Posterior cingulate gyrus (tissue), 11 donors: ENCODE measurements at places on chromosomes 5 and 9.

GRCh38 chr5:141743866-141744272, 61.8 kb upstream of the ARAP3 start:
- no peak for DNase-seq

- DNase-seq: no peak
Measured at GRCh38 chr9:121143771-121144170, 57.9 kb downstream of the RAB14 start.

DNA sequence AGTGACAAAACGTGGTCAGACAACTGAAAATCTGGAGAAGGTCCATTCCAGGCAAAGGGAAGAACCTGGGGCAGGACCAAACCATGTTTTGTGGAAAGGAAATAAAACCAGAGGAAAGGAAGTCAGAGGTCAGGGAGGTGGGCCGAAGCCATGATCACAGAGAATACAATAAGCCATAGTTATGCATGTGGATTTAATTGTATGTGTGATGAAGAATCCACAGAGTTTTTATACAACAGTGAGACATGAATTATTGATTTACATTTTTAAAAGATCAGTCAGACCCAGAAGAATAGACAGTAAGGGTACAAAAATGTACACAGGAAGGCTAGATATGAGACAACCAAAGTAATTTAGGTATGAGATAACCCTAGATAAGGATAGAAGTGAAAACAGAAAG, 20.8 kb downstream of the TTC33 start:
- DNase-seq: no peak

- no peak for DNase-seq
Measured at GRCh38 chr5:133292300-133292699, 240.5 kb downstream of the HSPA4 start.

DNA sequence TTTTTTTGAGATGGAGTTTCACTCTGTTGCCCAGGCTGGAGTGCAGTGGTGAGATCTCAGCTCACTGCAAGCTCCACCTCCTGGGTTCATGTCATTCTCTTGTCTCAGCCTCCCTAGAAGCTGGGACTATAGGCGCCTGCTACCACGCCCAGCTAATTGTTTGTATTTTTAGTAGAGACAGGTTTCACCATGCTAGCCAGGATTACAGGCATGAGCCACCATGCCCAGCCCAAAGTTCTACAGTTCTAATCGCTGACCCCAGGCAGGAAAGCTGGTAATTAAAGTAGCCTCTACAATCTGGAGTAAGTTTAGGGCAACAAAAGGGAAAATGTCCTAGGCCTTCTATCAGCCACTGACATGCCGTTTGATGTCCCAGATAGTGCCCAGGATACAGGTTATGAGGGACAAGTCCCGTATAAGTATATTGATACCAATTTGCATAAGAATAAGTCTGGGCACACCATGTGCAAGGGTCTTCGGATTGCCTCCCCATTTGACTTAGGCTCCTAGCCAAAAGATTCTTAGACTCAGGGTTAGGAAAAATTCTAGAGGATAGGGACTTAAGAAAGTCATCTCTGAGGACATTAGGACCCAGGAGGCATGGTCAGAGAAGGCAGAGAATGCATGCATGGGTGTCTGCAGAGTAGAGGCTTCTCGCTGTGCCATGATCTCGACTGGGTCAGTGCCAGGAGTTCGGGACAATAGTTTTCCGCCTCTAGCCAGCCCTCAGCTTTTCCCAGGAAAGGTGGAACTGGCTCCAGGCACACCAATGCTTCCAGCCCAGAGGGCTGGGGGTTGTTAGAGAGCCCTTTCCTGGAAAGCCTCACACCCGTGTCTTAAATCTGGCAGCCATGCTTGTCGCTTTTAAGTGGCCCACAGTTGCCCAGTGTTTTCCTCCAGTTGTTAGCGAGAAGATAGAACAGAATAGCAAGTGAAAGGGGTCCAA, 1111.1 kb downstream of the TAF11L14 start:
- no peak for DNase-seq

GRCh38 chr5:54440456-54440893, 15.0 kb upstream of the HSPB3 start:
- DNase-seq: no peak

- DNase-seq: peak; percentile 93
Measured at GRCh38 chr9:72280913-72281500, 84.0 kb downstream of the ZFAND5 start.

DNA sequence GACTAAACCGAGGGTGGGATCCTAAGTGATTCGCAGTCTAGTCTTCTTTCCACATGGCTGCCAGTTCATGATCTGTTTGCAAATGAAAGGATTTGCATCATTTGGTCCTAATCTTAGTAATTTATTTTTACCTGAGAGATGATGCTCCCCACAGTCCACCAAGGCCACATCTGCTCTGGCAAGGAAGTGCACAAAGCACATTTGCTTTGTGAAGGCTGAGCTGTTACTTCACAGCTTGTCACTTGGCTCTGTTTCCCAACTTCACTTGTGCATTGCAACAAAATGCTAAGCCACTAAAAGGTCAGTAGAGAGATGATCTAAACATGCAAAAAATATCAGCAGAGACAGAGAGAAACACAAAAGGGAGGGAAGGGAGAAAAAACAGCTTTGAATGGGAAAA, 128.5 kb upstream of the VLDLR start:
- DNase-seq: no peak

DNA sequence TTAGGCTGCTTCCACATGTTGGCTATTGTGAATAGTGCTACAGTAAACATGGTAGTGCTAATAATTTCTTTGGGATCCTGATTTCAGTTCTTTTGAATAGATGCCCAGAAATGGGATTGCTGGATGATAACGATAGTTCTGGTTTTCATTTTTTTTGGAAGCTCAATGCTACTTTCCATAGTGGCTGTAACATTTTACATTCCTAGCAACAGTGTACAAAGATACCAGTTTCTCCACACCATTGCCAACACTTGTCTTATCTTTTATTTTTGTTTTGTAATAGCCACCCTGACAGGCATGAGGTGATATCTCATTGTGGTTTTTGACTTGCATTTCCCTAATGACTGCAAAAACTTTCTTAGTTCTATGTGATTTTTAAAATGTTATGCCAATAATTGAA, 68.8 kb upstream of the LRRC70 start:
- DNase-seq: no peak

- no peak for DNase-seq
Measured at GRCh38 chr5:113343343-113343742, 91.4 kb downstream of the TSSK1B start.

- no peak for DNase-seq
Measured at GRCh38 chr9:116987721-116988485, 300.8 kb downstream of the TRIM32 start.

GRCh38 chr9:2163231-2163885, 148.2 kb downstream of the SMARCA2 start:
- no peak for DNase-seq

DNA sequence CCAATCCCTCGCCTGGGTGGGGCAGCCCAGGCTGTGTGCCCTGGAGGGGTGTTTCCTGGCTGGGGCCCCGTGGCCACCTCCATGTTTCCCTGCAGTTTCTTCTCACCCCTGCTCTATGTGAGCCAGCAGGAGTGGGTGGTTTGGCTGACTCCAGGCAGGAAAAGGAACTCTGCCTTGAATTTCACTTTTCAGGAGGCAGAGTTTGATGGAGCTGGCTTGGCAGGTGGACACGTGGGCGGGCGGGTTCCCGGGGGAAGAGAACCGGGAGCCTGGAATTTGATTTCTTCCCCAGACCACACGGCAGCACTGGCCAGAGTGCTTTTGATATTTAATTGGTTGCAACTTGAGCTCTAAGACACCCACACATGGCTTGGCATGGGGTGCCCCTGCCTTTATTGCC, 119.8 kb upstream of the PANK3 start:
- DNase-seq: peak; percentile 80

DNA sequence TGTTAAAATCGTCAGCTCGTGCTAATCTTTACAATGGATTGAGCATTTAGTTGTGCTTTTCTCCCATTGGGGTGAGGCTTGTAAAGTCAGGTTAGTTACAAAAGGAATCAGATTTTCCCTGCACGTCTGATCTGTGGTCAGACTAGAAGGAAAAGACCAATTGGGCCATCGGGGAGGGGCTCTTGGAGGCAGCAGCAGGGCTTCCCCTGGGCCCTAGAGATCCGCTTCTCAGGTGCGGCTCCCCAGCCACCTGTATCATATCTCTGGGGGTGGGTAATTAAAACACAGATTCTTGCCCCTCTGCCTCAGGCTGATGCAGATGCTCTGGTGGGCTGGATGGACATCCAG, 200.3 kb downstream of the HSPA4 start:
- DNase-seq: peak; percentile 29

- peak; percentile 47 for DNase-seq
Measured at GRCh38 chr5:155728857-155729683, 597.9 kb upstream of the SGCD start.

GRCh38 chr9:132485393-132485792, 75.4 kb downstream of the CFAP77 start:
- DNase-seq: no peak
